ENCODE measurements at places on chromosomes 2 and 18.

DNA sequence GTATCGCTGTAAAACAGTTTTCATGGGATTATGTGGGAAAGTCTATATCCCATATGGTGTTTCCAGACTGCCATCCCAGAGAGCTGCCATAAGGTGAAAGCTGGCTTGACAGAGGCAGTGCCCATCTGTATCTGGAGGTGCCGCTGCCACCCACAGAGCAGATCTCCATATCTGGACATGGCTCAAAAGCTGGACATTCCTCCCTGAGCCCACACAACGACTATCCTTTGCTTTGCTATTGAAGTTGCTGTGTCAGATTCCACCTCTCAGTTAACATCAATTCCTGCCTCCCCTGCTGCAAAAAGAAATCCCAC lies 55.2 kb downstream of the RND3 start:
- no peak for DNase-seq

- DNase-seq = no peak
Measured at GRCh38 chr2:231347638-231348037, 47.9 kb upstream of the B3GNT7 start.

DNA sequence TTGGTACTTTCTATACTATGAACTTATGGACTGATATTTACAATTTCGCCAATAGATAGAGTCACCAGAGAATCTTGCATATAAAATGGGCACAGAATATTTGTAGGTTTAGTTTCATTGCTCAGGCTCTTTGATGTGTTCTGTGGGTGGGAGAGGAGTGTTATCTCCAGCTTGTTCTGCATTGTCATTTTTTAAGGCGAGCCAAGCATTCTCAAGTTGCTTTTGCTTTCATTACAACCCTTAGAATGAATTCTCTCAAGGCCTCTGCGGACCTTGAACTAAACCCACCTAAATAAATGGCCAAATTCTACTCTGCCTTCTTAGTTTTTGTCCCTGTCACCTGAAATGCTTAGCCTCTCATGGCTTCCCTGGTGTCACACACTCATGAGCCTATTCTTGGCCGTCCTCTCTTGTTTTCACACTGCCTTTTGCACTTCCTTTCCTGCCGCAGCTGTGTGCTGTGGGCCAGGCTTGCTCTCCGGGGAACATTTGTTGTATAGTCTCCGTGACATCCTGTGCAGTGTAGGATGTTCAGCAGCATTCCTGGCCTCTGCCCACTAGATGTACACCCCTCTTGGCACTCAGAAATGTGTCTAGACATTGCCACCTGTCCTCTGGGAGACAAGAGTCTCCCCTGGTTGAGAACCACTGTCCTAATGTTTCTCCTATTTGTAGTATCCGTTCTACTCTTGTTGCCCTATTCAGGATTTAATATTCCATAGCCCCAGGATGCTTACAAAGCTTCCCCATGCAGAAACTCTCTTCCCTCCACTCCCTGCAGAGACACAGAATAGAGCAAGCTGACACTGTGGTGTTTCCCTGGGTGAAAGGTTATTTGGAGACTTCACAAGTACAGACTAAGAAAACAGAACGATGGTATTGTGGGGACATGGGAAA lies 255.6 kb downstream of the PTPRM start:
- DNase-seq = no peak

GRCh38 chr18:3297025-3297984 lies 35.4 kb downstream of the MYL12B start:
- peak; percentile 97 for DNase-seq

GRCh38 chr18:7600528-7601245 lies 33.6 kb downstream of the PTPRM start:
- no peak for DNase-seq

- DNase-seq = no peak
Measured at GRCh38 chr2:42804338-42804737, 12.0 kb upstream of the HAAO start.

GRCh38 chr18:27808683-27809082 lies 368.2 kb downstream of the CDH2 start:
- DNase-seq = no peak

- no peak for DNase-seq
Measured at GRCh38 chr18:67143028-67143427, 373.5 kb downstream of the DSEL start.

DNA sequence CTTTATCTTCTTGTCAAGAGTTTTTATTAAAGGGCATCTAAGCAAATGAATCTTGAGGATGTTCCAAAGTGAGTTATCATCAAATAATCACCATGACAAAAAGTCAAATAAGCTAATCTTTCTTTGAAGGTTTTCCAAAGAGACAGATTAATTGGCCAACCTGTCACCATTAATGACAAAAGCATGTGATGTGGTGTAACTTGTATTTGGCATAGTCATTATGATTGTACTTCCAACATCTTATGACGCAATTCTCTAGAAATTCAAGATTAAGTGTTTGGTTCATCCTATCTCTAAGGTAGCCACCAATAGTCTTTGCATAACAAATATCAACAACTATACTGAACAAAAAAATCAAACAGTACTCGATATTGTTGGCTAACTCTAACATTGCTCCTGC lies 28.6 kb downstream of the RBMS1 start:
- DNase-seq = no peak

GRCh38 chr2:239391286-239392071 lies 9.3 kb downstream of the HDAC4 start:
- no peak for DNase-seq

- DNase-seq = no peak
Measured at GRCh38 chr2:134203175-134203574, 50.7 kb upstream of the MGAT5 start.

DNA sequence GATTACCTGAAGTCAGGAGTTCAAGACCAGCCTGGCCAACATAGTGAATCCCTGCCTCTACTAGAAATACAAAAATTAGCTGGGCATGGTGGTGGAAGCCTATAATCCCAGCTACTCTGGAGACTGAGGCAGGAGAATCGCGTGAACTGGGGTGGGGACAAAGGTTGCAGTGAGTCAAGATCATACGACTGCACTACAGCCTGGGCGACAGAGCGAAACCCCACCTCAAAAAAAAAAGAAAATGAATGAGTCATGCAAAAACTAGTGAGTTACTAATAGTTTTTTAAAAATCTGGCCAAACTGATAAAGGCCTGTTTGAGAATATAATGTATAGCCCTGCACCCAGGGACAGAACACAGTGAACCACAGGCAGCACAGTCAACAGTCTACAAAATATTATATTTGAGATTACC lies 17.5 kb downstream of the AFG3L2 start:
- no peak for DNase-seq

DNA sequence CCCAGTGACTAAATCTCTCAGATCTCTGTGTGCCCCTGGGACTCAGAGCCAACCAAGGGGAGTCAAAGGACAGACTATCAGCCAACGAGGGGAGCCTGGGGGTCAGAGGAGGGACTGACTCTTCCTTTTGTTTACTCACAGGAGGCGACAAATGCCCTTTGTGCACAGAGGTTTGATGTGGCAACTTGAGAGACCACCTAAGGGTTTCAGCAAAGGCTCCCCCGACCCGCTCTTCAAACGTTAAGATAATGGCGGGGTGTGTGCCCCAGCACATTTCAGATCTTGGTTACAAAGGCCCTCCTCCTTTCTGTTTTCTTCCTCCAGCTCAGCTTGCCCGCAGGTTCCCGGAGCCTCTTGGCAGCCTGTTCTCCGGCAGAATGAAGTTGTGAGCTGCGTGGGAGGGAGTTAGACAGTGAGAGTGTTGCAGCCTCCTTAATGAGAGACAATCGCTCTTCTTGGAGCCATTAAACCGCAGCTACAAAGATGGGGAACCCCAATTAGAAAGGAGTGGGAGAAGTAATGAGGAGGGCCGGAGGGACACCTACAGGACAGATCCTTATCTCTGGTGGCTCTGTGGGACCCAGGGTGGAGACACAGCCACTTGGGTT lies 76.2 kb downstream of the KIAA2012 start:
- no peak for DNase-seq

GRCh38 chr18:7269942-7270341 lies 39.1 kb downstream of the LRRC30 start:
- DNase-seq = no peak

DNA sequence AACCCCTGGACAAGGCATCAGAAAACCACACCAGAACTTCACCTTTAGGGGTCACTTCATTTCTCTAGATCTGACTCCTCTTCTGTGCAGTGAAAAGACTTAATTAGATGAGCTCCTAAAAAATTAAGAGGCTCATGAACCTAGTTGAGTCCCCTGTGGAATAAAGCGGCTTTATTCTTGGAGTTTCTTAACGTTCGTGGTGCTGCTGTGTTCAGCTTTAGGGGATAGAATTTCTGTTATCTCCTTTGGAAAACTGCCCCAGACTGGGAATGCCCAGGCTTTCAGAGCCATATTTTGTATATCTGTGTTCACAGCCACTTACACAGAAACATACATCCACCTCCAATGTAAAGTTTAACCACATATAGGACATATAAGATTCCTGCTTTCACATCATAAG lies 165.8 kb downstream of the ANTXR1 start:
- DNase-seq = no peak

GRCh38 chr2:16653799-16654198 lies 11.8 kb downstream of the CYRIA start:
- no peak for DNase-seq

GRCh38 chr2:96088340-96089335 lies 27.7 kb downstream of the ADRA2B start:
- DNase-seq = peak; percentile 33

GRCh38 chr2:12731701-12732280 lies 15.1 kb downstream of the TRIB2 start:
- DNase-seq = no peak

- DNase-seq = peak; percentile 60
Measured at GRCh38 chr2:8090748-8091700, 590.8 kb upstream of the ID2 start.

DNA sequence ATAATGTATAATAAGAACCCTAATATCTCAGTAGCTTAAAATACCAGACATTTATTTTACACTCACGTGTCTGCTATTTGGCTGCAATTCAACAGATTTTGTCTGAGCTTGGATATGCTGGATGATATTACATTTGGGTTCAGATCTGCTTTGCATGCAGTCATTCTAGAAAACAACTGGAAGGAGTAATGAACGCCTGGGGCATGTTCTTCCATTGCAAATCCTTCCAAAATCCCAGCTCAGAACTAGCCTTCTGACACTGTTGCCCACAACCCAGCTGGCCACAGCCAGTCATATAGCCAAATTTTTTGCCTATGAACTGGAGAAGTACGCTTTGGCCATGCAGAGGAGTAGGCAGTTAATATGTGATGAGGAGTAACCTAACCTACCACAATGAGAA lies 597.8 kb upstream of the VRK2 start:
- DNase-seq = no peak
